ENCODE measurements at places on chromosomes 7 and 10.

- DNase-seq, result no peak
Observed at GRCh38 chr10:87585565-87586514, 73.8 kb upstream of the PAPSS2 start.

- peak; percentile 3 for DNase-seq
Observed at GRCh38 chr7:92547579-92547978, 19.0 kb downstream of the RBM48 start.

DNA sequence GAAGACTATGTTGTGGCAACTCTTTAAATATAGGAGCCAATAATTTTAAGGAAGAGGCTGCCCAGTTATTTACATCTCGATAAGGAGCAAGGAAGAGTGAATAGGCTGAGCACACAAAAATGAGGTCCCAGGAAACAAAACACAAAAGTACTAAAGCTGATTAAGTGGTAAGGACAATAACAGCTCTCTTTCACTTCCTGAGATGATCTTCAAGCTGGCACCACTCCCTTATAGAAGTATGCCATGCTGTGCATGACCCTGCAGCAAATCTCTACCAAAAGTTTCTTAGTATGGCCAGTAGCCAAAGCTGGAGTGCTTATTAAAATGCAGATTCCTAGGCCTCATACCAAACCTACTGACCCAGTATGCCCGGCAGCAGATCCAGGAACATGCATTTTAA is 39.7 kb downstream of the CADPS2 start:
- DNase-seq, result no peak

- no peak for DNase-seq
Observed at GRCh38 chr10:3263747-3264146, 91.2 kb upstream of the PITRM1 start.

DNA sequence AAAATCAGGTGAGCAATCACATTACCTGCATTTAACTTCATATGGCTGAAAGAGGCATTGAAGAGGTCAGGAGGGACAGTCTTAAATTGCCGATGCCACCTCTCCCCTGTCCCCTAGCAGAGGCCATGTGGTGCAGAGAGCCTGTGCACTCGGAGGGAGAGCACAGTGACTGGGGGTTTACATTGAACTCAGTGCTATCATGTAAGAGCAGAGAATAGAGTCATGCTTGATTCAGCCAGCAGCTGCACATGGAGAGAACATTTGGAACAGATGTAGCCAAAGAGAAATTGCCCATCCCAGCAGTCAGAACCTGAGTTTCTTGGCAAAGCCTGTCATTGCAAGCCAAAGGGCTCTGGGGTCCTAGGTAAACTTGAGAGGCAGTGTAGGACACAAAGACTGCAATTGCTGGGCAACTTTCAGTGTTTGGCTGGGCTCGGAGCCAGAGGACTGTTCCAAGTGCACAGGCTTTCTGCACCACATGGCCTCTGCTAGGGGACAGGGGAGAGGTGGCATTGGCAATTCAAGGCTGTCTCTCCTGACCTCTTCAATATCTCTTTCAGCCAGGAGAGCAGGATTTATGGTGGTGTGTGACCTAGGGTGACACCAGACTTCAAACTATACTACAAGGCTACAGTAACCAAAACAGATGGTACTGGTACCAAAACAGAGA is 267.1 kb downstream of the REEP3 start:
- DNase-seq, result no peak

DNA sequence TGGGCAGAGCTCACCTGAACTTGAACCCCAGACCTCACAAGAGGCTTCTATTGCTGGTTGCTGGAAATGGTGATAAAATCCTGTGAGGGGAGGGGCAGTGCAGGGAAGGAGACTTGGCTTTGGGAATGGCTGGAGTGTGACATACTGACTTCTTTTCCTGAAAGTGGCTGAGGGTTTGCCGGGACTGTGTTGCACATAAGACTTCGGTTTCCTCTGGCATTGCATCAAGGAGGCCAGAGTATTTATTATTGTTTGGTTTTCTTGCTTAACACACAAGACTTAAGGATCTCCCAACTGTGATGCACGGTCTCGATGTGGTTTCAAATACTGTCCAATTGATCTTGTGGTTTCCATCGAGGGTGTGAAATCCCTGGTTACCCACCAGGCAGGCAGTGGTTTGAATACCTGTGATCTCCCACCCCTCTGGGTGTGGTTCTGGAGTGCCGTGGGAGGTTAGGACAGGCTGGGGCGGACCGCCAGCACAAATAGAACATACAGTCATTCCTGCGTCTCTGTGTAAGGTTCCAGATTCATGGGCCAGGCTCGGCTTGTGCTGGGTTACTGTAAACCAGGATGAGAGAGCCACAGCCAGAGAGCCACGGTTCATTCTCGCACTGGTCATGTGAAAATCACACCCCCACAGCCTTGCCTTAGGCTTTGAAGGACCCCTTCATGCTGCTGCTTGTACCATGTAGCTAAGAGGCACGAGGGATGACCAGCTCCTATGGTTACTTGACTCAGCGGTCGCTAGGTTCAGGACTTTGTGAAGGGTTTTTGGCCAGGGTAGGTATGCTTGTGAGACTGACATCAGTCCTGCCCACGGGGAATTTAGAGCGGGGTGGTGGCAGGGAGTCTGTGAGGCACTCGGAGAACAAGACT is 39.2 kb downstream of the WBP1L start:
- no peak for DNase-seq

GRCh38 chr10:131243076-131243475 is 68.4 kb downstream of the TCERG1L start:
- no peak for DNase-seq

DNA sequence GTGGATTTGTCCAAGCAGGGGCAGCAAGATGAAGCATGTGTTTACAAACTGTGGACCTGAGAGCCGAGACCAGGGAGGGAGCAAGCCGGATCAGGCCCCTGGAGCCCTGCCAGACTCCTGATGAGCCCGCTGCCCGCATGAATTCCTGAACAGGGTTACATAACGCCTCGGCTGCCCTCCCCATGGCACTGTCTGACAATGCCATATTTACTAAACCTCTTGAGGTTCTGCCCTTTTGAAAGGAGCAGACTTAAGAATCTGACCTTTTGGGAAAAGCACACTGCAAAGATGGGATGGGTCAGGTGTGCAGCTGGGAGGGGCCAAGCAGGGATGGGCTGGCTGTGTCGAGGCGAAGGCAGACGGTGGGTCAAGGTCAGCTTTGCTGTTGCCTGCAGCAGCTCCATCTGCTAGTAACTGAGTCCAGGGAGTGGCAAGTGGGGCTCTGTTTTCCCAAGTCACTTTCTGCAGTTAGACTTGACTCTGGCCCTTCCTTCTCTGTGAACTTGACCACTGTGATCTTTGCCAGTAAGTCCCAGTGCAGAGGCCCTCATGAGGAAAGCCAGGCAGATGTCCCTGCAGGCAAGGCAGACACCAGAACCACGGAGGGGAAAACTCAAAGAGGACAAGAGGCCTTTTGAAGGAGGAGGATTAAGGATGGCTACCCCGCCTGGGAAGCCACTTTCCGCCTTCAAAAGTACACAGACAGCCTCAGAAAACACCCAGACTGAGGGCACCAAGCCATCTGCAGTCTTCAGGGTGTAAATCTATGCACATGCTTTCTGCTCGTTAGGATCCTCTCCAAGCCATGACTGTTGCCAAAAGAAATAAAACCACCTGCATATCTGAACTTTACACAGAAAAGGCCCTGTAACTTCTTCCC is 175.8 kb downstream of the TNS3 start:
- DNase-seq, result no peak

DNA sequence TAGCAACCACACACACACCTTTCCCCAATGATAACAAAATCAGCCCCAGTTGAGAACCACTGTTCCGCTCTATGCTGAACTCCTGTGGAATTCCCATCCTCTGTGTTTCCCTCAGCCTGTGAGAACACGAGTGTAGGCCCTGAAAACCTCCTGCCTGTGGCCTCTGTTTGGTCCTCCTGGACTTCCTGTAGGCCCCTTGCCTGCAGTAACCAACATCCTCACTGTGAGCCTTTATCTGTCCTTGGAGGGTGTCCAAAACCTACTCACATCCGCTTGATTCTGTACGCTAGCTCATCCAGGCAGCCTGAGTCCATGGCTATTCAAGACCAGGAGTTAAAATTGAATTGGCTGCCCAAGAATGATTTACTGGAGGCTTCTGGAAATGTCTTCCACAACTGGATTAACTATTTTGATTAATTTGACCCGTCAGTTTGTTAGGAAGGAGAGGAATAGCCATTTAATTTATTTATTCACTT is 149.8 kb downstream of the AKR1D1 start:
- no peak for DNase-seq
